T-helper 2 cell treated with Interferon-gamma antibody and Interleukin-4, amounts not matched to agents 100 ng/mL and 5 ng/mL, for 36 hours (primary cell): ENCODE measurements at places on chromosomes 16 and 17. TPM values are rescaled to one million over a fixed set of nuclear protein-coding genes. Genes with fewer than 3 reads are reported as not detected.

USH1G gene
- not detected in 2 replicates for total RNA-seq

MYOCD gene
- not detected in 2 replicates for total RNA-seq

MOSMO gene
- total RNA-seq: 10.1 and 12.9 TPM in 2 replicates

PLCG2 gene
- 4.2 and 5.7 TPM in 2 replicates for total RNA-seq

CLEC19A gene
- total RNA-seq: not detected in 2 replicates
